ENCODE measurements at places on chromosomes 2 and 18.
A peak's percentile ranks its signal among the peaks of the same experiment; 100 is the strongest.

DNA sequence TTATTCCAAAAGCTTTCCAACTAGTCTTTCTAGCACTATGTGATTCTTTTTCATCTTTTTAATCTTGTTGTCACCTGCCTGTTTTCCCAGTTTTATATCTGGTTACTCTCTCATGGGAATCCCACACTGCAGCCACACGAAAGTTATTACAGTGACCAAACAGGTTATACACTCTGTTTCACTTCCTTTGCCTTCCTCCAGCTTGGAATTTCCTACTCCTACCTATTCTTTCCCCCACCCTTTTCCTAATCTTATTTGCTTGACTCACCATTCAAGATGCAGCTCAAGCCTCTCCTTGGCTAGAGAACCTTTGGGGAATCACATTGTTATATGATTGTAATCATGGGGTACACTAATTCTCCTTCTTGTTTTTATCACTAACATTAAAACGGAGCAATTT lies 13.4 kb upstream of the TLK1 start:
- no peak for DNase-seq

DNA sequence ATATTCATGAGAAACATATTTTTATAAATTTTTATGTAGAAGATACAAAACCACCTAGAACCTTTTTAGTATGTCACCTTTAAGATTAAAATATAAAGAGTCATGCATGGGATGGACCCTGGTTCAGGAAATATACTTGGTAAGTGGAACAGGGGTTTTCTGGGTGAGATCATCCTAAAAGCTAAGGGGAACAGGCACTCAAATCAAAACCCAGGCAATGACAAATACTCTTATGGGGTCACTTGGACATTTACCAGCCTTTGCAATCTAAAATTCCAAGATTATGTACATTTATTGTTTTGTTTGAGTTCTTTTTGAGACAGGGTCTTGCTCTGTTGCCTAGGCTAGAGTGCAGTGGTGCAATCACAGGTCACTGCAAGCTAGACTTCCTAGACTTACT lies 65.8 kb downstream of the SGPP2 start:
- DNase-seq: no peak

- DNase-seq: no peak
Measured at GRCh38 chr2:211674715-211675114, 863.9 kb downstream of the ERBB4 start.

DNA sequence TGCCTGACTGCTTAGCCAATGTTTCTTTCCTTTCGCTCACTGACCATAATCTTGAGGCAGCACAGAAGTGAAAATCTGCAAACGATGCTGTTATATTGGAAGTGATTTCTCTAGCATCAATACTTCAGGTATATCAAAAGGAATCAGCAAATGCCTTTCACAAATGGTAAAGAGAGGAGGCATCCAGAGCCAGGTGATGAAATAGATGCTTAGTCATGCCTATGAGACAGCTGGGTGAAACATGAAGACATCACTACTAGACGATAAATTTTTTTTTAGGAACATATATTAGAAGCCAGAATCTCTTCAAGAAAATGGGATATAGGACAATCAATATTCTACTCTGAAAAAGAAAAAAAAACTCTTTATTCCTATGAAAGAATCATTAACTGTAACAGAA lies 249.2 kb upstream of the SLC39A10 start:
- no peak for DNase-seq

GRCh38 chr2:191836853-191837769 lies 9.8 kb downstream of the CAVIN2 start:
- no peak for DNase-seq

DNA sequence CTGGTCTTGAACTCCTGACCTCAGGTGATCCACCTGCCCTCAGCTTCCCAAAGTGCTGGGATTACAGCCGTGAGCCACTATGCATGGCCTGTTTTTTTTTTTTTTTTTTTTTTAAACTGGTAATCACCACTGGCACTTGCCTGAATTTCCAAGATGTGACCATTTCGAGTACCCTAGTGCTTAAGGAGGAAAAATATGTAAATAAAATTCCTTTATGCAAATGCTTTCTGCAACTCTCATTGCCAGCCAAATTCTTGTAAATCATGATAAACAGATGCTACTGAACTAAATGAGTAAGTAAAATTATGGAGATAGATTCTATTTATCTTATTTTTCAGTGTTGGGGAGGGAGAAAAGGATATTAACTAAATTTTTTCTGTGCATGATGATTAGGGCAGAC lies 18.6 kb downstream of the CDCA7 start:
- DNase-seq: no peak

- no peak for DNase-seq
Measured at GRCh38 chr2:19988600-19988999, 1.3 kb downstream of the WDR35 start.

- no peak for DNase-seq
Measured at GRCh38 chr2:136207030-136207623, 89.2 kb upstream of the CXCR4 start.

DNA sequence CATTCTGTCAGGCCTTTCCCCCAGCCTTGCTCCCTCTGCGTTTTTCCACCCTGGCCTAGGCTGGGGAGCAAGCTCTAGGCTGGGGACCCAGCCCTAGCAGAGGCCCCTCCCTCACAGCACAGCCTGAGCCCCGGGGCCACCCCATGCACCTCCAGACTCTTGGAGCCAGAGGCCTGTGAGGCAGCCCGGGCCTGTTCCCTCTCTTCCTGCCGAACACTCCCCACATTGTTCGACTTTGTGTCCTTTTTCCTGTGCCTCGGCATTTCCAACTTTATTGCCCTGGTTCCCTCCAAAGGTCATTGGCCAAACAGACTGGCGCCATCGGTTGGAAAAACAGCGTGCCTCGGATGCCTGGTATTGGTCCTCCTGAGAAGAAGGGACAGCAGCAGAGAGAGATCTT lies 79.7 kb downstream of the HS1BP3 start:
- no peak for DNase-seq

DNA sequence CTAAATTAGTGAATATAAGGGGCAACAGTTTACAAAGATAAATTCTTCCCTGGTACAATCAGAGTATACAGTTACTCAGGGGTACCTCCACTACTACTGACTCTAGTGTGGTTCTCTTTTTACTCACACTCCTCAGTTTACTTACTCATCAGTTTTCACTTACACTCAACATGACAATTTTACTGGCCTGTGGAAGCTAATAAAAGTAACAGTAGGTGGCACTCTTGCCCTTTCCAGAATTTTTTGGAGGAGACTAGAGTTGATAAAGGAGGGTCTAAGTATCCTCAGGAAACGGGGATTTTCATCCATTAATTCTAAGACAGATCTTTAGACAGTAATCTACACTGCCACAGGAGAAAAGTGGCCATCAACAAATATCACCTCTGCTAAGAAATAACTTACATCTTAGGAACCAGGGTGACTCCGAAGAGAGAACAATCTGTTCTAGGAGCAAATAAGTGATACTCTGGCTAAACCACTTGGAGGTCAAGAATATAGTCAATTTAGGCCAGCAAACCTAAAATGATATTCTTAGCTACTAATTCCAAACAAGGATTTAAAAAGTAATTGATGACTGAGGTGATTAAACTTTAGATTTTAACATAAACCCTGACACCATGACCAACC lies 61.3 kb downstream of the ATL2 start:
- DNase-seq: no peak

DNA sequence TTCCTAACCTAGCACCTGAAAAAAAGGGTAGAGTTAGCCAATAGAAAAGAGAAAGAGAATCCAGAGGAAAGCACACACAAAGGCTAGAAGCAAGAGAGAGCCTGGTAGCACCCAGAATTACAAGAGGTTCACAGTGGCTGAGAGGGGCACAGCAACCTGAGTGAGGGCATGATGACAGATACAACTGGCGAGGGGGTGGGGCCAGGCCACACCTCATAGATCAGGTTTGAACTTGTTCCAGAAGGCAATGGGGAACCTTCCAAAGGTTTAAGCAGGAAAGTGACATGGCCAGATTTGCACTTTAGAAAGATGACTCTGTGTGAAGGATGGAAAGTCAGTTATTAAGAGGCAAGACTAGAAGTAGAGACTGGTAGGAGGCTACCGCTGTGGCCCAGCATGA lies 148.0 kb downstream of the TTC32 start:
- DNase-seq: no peak

GRCh38 chr2:55922291-55922907 lies 1.2 kb downstream of the EFEMP1 start:
- peak; percentile 50 for DNase-seq

GRCh38 chr2:210170196-210170445 lies 1.1 kb downstream of the KANSL1L start:
- no peak for DNase-seq

GRCh38 chr18:24300703-24301102 lies 96.9 kb downstream of the OSBPL1A start:
- DNase-seq: no peak

DNA sequence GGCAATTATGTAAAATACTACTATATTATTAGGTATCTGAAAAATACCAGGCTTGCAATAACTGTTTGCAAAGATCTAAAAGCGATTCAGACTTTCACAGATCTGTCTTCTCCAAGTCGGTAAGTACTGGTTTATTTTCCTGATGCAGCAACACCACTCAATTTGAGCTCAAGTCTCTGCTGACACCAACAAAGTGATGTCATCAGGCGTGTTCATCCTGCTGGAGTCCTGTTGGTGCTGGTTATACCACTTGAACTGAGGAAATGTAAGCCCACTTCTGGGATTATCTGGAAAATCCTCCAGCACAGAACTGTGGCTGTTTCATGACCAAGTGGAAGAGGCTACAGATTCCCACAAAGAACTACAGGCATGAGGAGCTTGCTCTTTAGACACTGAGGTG lies 267.6 kb downstream of the BCL2 start:
- DNase-seq: no peak

DNA sequence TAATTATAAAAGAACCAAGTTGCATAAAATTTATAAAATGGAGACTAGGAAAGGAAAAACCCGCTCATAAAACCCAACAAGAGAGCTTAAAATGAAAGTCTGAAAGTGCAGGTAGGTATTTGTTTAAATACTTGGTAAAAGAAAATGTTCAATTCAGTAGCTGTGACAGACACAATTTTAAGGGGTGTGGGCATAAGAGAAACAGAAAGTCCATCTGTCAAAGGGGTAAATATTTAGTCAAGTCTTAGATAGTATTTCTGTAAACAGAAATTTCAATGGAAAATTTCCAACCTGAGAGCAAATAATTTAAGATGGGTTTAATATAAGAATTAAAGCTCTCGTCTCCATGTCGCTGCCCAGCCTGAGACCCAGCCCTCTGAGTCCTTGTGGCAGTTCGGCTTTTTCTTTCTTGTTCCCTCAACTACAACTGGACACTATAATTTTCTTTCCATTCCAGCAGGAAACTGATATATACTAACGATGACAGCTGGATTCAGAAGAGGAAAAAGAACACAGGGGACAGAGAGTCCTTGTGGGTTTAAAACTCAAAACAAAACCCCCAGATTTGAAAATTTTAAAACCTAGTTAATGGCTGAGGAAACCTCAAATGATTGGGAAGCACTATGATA lies 88.0 kb upstream of the ZFP36L2 start:
- no peak for DNase-seq

DNA sequence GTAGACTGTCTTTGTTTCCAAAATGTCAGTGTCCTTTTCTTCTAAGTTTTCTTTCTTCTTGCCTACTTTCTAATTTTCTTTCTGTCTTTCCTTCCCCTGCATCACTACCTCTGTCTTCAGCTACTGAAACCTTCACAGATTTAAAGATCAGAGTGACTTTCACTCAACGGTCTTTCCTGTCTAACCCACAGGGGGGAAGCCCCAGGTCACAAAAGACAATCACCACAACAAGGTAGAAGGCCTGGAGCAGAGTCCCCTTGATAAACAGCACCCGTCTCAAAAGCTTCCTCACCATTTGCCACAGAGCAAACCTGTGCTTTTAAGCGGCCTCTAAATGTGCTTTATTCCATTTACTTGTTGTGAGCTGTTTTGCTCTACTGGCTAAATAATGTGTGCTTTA lies 665.4 kb downstream of the BCL11A start:
- no peak for DNase-seq

DNA sequence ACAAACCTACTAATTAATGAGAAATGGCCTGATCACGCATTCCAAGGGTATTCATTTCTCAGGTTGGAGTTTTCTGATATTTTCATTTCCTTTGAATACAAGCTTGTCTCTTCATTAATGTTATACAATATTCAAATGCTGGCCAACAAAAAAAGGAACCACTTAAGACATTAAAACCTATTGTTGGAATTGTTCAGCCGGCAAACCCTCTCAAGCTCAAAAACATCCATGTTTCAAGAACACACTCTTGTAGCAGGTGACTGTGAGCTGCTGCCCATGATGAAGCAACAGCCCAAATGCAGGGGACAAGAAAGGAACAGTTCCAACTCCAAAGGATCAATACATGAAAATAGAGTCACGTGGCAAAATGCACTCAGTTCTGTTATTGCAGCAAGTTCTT lies 454.5 kb downstream of the BCL11A start:
- no peak for DNase-seq

DNA sequence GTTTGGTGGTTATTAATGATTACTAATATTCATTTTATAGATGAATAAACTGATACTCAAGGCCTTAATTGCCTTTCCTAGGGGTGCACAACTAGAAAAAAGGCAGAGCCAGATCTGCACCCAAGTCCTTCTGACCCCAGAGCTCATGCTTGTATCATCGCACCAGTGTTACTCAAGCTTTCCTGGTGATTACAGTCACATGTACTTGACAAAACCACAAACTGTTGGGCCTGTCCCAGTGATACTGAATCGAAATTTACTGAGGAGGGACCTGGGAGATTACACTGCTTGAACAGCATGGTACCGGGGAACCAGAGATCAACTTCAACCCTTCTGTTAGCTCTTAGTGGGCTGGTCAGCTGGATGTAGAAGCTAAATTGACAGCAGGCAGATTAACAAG lies 33.7 kb downstream of the FASTKD2 start:
- no peak for DNase-seq

- no peak for DNase-seq
Measured at GRCh38 chr18:44258086-44258485, 422.6 kb upstream of the SETBP1 start.

GRCh38 chr2:240298803-240299709 lies 136.4 kb upstream of the GPC1 start:
- DNase-seq: no peak

DNA sequence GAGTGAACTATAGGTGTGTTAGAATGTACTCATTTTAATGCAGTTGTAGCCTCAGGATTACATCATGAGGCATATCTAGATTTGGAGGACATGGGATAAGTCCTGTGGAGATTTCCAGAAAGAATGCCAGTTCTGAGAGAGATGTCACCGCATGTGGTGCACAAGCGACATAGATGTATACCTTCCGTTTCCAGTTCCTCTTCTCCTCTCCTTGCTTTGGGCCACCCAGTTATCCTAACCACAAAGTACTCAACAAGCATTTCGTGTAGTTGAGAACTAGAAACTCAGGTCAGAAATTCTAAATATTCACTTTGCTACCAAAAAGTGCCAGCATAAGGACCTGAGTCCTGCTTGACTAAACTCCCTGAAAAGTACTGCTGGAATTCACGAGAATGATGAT lies 66.5 kb downstream of the KCTD18 start:
- DNase-seq: no peak

DNA sequence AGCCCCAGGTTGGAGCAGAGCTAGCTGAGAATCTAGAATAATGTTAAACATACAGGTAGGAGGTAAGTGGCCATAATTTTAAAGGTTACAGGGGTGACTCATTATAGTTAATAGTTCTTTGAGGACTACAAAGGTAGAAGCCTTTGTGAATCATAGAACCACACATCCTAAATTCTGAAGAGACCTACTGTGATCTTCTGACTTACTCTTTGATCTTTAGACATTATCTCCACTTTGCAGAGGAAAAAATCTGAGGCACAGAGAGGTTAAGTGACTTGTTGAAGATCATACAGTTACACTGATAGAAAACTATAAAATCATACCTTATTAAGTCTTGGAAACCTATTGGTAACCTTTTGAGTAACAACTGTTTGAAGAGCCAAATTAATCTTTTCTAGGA lies 1051.3 kb upstream of the NRXN1 start:
- DNase-seq: no peak

All from right hindlimb (tissue), 1 donor.